Renal cortical epithelial cell (primary cell): ENCODE measurements at places on chromosomes 6 and 20. TPM values are rescaled to one million over a fixed set of nuclear protein-coding genes. Genes with fewer than 3 reads are reported as not detected.

DNA sequence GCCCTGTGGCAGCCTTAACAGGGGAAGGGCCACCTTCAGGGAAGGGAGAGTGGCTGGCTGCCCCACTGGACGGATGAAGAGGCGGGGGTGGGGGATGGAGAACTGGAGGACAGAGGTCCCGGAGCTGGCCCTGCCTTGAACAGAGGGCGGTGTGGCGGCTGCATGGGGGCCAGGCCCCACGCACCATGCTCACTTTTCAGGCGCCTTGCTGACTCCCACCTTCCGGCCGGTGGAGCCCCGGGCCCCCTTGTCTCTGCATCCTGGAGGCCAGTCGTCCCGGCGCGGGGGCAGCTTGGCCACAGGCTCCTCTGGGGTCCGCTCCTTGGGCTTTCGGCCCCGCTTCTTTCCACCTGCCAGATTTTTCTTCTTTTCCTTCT, 3.5 kb upstream of the UCKL1 start:
- DNase-seq, result no peak

DNA sequence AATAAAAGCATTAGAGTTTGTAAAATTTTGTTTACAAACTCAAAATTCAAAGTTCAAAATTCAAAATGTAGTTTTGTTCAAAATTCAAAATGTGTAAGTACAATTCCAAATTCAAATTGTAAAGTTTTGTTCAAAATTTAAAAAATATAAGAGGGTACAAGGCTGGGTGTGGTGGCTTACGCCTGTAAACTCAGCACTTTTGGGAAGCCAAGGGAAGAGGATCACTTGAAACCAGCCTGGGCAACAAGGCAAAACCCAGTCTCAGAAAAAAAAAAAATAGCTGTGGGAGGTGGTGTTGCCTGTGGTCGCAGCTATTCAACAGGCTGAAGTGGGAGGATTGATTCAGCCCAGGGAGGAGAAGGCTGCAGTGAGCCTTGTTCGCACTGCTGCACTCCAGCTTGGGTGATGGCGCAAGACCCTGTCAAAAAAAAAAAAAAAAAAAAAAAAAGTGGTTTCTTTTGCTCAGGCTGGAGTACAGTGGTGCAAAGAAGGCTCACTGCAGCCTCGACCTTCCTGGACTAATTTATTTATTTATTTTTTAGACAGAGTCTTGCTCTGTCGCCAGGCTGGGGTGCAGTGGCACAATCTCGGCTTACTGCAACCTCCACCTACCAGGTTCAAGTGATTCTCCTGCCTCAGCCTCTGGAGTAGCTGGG, 5.4 kb upstream of the ZBTB12 start:
- DNase-seq, result peak; percentile 92

Gene KIAA1755
- total RNA-seq, result under 0.01 TPM in 1 of 2 replicates, not detected in the other

DNA sequence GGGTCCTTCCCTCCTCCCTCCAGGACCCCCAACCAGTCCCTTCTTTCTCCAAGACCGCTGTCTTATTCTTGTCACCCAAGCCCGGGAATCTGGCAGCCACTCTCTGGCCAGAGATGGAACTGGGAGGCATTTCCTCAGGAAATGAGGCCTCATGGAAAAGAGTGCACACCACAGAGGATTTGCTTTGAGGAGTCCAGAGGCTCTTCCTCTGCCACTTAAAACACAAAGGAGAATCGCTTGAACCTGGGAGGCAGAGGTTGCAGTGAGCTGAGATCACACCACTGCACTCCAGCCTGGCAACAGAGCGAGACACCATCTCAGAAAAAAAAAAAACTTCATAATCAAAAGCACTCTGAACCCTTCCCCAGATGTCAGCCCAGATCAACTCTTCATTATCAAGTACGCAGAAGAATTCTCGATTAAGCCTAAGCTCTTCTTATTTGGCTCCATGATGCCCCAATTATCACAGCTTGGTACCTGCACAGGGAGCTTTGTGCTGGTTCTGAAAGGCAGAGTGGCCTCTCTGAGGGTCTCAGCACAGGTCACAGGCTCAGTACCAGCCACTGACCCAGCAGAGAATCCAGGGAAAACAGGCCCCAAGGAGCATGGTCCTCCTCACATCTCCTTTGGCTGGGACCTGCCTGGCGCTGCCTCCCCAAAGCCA, 82.9 kb upstream of the MAFB start:
- no peak for DNase-seq

DNA sequence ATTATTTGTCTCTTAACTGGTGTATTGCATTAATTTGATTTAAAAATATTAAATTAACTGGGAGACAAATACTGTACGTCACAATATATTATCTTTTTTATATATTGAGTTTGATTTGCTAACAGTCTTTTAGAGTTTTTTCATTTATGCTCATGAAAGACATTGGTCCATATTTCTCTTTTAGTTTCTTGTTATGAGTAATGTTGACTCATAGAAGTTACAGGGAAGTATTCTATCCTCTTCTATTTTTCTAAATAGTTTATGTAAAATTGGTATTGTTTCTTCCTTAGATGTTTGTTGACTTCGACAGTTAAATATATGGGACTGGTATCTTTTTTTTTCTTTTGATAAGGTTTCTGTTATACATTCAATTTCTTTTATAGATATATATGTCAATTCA, 1115.6 kb upstream of the CITED2 start:
- peak; percentile 13 for DNase-seq

- DNase-seq, result peak; percentile 22
These were observed 650 bp downstream of the DCBLD1 start for GRCh38 chr6:117483004-117483644.
